SW 1271 (cell line): ENCODE measurements at places on chromosomes 12 and 14.

DNA sequence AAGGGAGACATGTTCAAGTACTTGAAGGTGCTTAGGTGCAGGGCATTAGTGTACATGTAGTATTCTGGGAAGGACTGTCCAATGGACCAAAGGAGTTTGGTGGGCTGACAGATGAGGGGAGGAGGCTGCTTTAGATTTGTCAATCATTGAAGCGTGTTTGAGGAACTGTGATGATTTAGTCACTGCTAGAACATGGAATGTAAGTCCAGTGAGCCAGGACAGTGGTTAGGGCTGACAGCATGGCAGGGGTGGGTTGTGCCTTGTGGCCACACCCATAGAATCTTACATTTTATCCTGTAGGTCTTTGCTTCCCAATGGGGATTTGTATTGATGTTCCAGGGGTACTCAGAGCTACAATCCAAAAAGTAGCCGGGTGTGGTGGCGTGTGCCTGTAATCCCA, 24.6 kb downstream of the DIP2B start:
- no peak for DNase-seq

GRCh38 chr12:90390947-90391346, 564.0 kb downstream of the CCER1 start:
- no peak for DNase-seq

DNA sequence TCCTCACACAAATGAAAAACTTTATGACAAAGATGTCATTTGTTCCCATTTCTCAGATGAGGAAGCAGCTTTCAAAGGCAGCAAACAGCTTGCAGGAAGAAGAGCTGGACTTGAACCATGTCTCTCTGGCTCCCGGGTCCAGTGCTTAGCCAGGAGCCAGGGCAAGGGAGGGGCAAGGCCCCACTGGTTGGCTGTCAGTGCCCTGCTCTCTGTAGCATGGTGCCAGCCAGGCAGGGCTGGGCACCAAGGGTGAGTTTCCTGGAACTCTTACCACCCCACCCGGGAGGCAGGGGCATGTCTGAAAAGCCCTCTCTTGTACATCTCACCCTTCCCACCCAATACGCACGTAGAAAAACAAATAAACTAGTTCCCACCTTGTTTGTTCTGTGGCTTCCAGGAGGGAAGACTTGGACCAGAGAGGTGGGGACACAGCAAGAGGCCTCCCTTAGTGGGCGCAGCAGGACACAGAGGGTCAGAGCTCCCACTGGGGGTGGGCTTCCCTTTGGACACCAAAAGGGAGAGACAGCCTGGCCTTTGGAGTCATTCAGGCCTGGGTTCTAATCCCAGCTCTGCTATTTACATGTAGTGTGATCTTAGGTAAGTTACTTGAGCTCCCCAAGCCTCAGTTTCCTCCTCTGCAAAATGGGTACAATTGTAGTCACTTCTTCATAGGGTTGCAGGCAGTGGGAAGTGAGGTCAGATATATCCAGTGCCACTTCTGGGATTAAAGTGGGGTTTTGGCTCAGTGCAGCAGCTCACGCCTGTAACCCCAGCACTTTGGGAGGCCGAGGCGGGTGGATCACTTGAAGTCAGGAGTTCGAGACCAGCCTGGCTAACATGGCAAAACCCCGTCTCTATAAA, 17.2 kb downstream of the TRPV4 start:
- no peak for DNase-seq

GRCh38 chr12:74780182-74780849, 242.7 kb downstream of the ATXN7L3B start:
- DNase-seq, result no peak

GRCh38 chr12:76533331-76533730, 26.2 kb downstream of the OSBPL8 start:
- DNase-seq, result no peak

GRCh38 chr12:87661786-87662377, 367.3 kb downstream of the C12orf50 start:
- DNase-seq, result no peak

- DNase-seq, result no peak
These were observed 20.1 kb upstream of the KRT7 start for GRCh38 chr12:52212701-52213563.

DNA sequence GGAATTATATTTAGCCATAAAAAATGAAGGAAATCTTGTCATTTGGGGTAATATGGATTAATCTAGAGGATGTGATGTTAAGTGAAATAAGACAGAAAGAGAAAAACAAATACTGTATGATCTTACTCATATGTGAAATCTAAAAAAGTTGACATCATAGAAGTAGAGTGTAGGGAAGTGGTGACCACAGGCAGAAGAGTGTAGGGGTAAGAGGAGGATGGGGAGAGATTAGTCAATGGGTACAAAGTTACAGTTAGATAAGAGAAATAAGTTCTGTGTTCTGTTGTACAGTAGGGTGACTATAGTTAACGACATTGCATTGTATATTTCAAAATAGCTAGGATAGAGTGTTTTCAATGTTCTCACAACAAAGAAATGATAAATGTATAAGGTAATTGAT, 87.0 kb downstream of the TSHR start:
- DNase-seq, result no peak

GRCh38 chr12:123519141-123520001, 14.1 kb downstream of the RILPL1 start:
- no peak for DNase-seq

GRCh38 chr14:93103392-93104080, 12.2 kb downstream of the ITPK1 start:
- no peak for DNase-seq

DNA sequence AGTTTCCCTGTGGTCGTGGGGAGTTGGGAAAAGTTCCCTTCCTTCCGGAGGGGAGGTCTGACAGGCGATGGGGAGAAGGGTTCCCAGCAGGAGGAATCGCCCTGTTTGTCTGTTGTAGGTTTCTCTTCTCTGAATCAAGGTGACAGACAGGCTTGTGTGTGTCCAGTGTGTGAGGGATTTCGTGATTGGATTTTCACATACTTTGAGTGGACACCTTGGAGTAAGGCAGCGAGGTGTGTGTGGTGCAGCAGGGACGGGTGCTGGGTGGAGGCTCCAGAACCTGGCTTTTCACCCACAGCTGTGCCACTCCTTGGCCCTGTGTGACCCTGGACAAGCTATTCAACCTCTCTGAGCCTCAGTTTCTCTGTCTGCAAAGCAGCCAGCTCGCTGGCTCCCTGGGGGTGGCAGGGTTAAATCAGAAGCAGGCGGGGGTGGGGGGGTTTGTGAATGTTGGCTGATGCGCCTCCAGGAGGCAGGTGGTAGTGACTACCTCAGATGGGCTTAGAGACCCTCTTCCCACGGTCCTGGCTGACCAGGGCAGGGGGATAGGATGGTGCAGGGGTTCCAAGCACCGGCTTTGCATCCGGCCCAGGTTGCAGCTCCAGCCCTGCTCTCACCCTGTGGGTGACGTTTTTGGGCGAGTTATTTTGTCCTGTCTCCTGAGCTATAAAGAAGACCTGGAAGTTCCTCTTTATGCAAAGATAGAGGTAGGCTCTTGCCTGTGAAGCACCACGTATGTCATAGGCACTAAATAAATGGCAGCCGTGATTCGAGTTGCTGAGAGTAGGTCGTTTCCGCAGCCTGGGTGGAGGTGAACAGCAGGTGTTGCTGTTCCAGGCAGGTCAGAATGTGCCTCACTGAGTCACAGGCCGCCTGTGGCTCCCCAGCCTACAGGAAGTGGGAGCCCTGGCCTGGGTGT, 679 bp downstream of the BDKRB2 start:
- DNase-seq, result no peak

- DNase-seq, result no peak
These were observed 74.9 kb downstream of the NOVA1 start for GRCh38 chr14:26522967-26523366.

DNA sequence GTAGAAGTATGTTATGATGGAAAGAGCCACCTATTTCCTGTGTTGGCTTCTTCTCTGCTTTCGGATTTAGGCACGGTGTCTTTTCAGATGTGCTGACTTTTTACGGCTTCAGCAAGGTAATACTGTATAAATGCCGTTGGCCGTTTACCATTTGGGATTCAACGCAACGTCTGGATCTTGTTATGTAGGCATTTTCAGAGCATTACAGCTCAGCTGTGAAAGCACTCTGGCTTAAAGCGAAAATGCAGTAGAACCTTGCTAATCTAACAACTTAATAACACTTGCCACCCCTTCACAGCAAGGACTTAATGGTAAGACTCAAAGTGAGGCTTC, 229.9 kb downstream of the EFCAB11 start:
- no peak for DNase-seq

- no peak for DNase-seq
These were observed 129.7 kb downstream of the CHST11 start for GRCh38 chr12:104586351-104586919.

- no peak for DNase-seq
These were observed 63.0 kb downstream of the GNS start for GRCh38 chr12:64696080-64696741.

GRCh38 chr12:86283620-86284019, 27.4 kb upstream of the MGAT4C start:
- DNase-seq, result no peak

- DNase-seq, result no peak
These were observed 7.2 kb downstream of the ALDH2 start for GRCh38 chr12:111773801-111774551.

DNA sequence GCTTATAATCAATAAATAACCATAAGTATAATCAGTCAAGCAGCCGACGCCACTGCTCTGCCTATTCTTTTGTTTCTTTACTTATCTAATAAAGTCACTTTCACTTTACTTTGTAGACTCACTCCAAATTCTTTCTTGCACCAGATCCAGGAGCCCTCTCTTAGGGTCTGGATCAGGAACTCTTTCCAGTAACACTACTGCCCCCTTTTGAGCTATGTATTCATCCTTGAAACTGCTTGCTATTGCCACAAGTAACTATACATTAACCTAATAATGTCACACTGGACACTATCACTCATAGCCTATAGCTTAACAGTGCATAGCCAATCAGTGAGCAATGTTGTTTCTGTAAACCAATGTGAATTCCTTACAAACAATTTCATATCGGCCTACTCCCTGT, 2.8 kb upstream of the NID2 start:
- DNase-seq, result no peak

- DNase-seq, result no peak
These were observed 64.5 kb downstream of the TMTC3 start for GRCh38 chr12:88206601-88207000.

DNA sequence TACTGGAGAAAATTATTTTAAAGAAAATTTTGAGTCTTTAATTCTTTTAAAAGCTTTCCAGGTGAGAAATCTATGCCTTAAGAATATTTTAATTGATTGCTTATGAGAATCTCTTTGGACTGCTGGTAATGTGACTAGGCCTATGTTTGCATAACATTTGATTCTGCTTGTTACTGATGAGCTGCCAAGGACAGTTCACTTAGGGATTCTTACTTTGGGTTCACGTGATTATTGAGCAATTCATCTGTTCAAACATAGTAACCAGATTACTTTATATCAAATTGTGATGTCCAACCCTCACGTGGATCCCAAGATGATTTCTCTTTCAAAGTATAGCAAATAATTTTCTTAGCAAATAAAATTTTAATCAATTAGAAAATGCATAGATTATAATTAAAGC, 27.4 kb upstream of the ABCD2 start:
- no peak for DNase-seq

GRCh38 chr14:73325630-73326299, 88.5 kb downstream of the PAPLN start:
- no peak for DNase-seq

GRCh38 chr12:92524489-92524888, 178.3 kb upstream of the PLEKHG7 start:
- no peak for DNase-seq

DNA sequence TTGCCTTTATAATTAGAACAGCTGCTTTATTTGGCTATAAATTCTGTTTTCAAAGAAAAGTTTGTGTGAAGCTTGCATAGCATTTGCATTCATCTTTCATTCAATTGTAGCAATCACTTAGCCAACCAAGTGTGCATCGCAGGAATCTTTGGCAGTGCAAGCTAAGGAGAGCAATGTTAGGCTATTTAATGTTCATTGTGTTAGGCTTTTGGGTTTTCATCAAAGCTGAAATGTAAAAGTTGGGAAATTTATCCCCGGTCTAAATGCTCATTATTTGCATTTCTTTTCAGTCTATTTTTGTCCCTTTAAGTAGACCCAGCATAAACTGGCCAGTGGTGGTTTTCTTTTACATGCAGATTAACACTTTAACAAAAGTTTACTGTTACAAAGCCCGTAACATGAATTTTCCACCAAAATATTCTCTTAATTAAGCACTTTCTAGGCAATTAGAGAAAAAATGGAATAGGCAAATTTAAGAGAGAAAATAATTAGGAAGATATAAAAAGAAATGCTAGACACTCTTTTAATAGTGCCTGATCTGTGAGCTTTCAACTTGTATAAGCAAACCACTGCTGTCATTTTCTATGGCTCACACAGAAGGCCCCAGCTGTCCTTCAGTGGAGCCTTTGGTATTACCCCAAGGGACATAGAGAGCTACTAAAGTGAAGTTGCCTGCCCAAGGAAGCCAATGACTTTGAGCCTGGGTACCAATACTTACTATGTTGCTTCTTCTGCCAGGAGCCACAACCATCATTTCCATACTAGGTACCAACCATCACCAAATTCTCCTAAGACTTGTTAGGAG, 898.9 kb upstream of the SEL1L start:
- DNase-seq, result no peak

GRCh38 chr12:57390174-57390573, 40.7 kb downstream of the R3HDM2 start:
- DNase-seq, result no peak

GRCh38 chr12:101941306-101942249, 64.2 kb downstream of the DRAM1 start:
- DNase-seq, result no peak

- no peak for DNase-seq
These were observed 35.0 kb downstream of the SLC17A8 start for GRCh38 chr12:100391856-100392255.

- no peak for DNase-seq
These were observed 27.5 kb upstream of the PTGR2 start for GRCh38 chr14:73824127-73824526.
